Fibroblast of skin of right biceps (primary cell): ENCODE measurements at places on chromosomes 1 and 21.

DNA sequence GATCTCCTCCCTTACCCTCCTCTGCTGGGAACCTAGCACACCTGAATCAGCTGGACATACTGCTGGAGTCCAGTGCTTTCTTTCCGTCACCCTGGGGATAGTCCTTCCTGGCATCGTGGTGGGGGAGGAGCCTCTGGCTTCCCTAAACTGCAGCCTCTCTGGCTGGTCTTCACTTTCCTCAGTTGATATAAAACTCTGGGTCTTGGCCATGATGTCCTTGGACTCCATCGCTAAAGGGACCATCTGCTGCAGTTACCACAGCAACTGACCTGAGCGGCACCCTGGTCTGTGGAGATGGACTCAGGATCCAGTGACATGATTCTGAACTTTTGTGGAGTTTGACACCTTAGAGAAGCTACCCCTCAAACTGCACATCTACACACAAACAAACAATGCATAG lies 22.8 kb downstream of the PARS2 start:
- DNase-seq, result no peak

DNA sequence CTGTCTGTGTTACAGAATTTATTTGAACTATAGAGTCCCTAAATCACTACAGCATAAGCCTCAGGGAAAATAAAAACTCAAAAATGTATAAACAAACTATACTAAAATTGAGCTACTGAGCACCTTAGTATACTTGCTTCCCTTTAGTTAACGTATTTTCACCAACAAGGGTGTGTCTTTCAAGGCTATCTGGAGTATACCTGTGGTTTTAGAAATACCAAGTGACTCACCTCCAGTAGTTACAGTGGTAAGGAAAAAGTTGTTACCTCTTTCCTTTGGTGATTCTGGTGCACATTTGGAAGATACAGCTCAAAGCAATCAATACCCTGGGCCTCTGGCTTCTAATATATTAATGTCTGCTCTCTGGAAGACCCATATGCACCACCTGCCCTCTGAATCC lies 68.0 kb upstream of the C1orf105 start:
- peak; percentile 43 for DNase-seq

- no peak for DNase-seq
Measured at GRCh38 chr21:32112195-32112594, 166.7 kb downstream of the MIS18A start.

DNA sequence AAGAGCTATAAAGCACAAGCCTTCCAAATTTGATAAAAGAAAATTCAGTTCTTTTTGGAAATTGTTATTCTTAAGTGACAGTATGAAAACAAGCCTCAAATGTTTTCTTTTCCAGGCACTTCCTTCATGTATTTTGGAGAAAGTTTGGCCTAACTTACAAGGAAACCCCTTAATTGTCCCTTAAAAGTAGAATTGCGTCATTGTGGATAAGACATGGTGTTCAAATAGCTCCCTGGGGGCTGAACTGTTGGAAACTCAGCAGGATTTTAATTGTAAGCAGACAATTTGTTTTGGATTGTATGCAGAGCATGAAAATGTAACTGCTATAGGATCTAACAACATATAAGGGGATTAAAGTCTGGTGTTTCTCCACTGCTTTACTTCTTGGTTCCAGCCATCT lies 35.4 kb upstream of the FGGY start:
- peak; percentile 83 for DNase-seq

DNA sequence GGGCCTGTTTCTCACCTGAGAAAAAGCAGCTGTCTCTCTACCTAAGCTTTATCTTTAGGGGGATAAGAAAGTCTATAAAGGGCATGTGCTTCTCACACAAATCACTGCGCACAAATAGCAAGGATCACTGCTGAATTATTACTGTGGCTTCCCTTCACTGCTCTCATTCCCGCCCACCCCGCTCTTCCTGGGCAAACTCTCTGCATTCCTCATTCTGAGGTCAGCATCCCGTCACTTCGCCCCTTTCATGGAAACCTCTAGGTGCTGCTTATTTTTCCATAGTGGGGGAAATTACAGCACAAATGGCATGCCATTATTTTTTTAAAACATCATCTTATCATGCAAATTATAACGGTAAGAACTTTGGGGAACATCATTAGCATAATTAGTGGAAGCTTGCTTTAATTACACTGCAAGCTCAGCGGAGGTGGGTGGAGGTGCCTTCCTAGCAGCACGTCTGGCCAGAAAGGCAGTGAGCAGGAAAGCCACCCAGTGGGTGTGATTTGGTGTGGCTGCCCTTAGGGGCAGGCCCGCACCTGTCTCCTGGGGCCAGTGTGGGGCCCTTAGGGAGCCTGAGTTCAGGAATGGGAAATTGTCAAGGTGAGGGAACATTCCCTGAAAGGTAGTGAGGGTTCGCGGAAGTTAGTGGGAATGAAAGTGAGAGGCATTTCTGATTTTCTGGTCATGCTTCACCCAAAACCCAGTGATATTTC lies 105.9 kb downstream of the LAMC2 start:
- DNase-seq, result peak; percentile 82

- DNase-seq, result peak; percentile 64
Measured at GRCh38 chr1:154453574-154454352, 48.3 kb upstream of the TDRD10 start.
